ENCODE measurements at places on chromosomes 1 and 21.

GRCh38 chr1:113975211-113975895, 3.9 kb upstream of the OLFML3 start:
- no peak for DNase-seq

- no peak for DNase-seq
Measured at GRCh38 chr1:172902861-172903381, 147.8 kb downstream of the TNFSF18 start.

DNA sequence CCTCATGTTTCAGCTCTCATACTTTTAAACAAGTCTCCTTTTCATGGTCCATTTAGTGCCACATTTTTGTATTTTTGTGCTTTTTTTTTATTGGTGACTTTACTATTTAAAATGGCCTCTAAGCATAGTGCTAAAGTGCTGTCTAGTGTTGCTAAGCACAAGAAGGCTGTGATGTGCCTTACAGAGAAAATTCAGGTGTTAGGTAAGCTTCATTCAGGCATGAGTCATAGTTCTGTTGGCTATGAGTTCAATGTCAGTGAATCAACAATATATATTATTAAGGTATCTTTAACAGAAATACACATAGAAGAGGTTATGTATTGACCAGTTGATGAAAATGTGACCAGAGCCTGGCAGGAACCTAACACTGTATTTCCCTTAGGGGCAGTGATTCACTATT, 12.8 kb upstream of the FUBP1 start:
- DNase-seq: no peak

DNA sequence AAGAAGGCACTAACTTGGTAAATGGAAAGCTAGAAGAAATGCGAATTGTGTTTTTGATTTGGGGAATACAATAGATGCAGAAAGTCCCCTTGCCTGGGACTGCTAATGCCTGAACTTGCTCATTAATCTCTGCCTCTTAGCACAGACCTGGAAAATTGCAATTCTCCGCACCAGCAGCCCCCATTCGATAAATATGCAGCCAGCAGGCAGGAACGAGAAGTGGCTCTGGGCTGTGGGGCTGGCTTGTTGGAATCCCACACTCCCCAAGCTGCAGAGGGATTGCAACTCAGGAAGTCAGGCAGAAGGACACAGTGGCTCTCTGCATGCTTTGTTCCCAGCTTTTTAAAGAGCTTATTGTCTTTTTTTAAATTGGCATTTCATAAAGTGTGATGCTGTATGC, 51.3 kb downstream of the PCP4 start:
- DNase-seq: no peak

GRCh38 chr1:222973561-222973960, 158.7 kb downstream of the DISP1 start:
- DNase-seq: no peak

GRCh38 chr1:55364216-55364615, 149.1 kb upstream of the USP24 start:
- DNase-seq: no peak

DNA sequence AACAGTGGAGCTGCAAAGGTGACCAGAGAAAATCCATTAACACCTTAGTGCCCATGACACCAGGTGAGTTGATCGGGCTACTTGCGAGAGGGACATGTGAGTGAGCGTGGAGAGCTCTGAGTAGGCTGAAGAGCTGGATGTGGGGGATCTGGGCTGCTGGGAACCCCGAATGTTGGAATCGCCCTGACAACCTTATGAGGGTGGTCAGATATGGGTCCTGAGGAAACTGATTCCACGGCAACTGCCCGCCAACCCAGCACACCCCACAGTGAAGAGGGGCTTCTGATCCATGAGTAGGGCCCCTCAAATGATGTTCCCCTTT, 705 bp upstream of the QSOX1 start:
- DNase-seq: no peak

- no peak for DNase-seq
Measured at GRCh38 chr1:18866846-18867245, 7.4 kb upstream of the TAS1R2 start.

DNA sequence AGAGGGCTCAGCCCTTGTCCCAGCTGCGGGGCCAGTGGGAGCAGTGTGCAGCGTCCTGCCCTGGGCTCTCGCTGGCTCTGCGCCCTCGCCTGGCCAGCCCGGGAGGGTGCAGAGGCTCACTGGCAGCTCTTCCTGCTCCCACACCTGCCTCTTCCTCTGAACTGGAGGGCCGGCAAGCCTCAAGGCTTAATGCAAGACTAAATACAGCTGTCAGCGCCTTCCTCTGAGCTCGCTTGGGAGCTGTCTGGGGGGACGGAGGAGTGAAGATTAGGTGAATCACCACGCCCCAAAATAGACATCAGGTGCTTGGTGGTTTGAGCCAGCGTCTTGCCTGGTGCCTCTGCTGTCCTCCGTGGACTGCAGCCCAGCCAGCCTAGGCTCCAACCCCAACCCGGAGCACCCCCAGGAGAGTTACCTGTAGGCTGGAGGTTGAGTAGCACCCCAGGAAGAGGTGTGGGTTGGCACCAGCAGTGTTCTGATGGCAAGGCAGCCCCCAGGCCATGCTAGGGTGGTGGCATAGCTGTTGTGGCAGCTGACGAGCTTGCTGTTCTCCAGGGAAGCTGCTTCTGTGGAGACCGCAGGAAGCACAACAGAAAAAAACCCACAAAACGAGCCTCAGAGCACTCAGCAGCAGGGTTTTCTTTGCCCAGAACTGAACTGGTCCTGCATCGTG, 36.9 kb downstream of the UMODL1 start:
- peak; percentile 57 for DNase-seq

GRCh38 chr1:67629370-67630075, 55.5 kb upstream of the GADD45A start:
- DNase-seq: no peak

DNA sequence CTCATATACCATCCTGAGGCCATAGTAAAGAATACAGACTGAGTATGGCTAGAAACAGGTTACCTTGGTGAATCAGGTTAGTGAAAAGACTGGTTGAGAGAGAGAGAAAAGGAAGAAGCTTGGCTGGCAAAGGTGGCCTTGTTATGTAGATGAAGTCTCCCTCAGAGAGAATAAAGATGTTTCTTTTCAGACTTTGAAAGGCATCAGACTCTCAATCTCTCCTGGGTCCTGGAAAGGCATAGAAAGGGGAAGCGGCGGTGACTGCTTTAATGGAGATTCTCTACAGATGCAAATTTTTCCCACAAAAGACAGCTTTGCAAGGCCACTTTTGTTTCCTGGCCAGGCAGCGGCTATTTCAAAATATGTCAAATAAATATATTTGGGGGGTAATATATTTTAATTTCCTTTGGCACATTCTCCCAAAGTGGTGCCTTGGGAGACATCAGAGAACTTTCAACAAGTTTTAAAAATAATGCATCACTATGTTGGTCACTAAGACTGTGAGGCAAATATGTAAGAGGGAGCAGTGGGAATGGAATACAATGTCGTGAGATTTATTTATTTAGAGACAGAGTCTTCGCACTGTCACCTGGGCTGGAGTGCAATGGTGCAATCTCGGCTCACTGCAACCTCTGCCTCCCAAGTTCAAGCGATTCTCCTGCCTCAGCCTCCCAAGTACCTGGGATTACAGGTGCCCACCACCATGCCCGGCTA, 46.1 kb downstream of the NPHS2 start:
- DNase-seq: no peak

DNA sequence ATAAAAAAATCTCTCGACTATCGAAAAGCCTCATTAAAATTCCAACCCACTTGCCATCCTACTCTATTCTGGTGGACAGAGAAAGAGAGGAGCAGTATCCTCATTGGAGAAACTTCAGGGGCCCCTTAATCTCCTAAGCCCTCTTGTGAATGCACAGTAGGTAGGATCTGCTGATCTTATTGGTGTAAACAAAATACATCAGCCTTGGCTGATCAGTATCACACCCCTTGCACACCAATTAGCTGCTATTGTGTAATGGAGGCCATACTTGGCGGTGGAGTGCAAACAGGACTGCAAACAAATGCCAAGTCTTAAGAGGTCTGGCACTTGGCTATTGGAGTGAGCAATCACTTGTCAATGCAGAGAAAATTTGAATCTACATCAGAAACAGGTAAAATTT, 15.7 kb downstream of the VCAM1 start:
- DNase-seq: no peak

DNA sequence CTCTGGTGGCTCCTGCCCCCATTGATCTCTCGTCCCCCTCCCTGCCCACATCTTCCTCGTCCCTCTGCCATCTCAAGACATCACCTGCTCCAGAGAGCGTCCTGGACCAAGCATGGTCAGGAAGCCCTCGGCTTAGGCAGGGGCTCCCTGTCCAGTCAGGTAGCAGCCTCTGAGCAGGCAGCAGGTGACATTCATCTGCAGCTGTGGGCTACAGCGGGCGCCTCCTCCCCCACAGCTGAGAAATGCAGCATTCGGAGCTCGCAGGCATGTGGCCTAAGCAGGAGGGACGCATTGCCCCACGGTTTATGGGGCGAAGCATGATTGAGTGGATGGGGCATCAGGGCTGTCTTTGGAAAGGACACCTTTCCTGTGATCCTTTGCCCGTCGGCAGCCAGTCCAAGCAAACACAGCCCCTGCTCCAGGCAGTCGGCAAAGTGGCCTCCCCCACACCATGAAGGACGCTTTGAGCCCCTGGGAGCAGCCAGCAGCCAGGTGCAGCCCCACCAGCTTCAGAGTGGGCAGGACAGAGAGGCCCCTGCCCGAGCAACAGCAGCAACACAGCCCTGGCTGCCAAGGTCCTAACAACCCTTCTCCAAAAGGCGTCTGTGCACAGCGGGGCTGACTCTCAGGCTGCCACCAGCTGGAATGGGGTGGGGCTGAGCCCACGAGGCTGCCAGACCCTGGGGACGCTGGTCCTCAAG, 234.1 kb upstream of the VAMP3 start:
- no peak for DNase-seq

- no peak for DNase-seq
Measured at GRCh38 chr1:186900539-186901237, 71.9 kb downstream of the PLA2G4A start.

GRCh38 chr1:81689531-81689941, 111.2 kb upstream of the ADGRL2 start:
- DNase-seq: no peak
